ENCODE measurements at places on chromosomes 11 and 22.

DNA sequence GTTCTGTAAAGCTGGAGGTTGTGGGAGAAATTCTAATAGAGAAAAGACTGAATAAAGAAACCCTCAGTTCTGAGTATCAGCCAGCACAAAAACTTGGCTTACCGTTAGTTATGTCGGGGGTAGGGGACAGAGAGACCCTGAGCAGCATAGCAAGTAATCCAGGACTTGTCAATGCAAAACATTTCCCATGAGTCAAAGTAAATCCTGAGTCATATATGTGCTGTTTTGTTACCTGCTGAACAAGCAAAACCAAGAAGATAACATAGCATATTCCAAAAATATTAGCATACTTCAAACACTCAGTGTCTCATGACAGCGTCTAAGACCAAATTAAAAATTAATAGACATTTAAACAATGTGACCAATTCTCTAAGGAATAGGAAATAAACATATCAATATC, 75.1 kb upstream of the LUZP2 start:
- no peak for DNase-seq

DNA sequence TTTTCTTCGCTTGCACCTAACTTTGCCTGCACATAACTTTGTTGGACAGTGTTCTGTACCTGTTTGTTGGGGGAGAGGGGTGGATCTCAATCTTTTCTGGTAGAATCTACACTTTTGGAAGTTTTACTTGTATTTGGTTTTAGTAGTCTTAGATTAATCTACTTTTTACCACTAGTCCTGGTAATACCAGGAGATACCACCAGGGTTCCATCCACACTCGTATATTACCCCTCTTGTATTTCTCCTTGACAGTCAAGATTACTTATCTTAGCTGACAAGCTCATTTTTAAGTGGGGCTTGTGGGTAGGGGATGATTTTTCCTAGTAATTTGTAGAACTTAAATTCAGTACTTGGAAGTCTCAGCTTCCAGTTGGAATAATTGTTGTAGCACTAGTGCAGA, 37.3 kb upstream of the TECTA start:
- no peak for DNase-seq

DNA sequence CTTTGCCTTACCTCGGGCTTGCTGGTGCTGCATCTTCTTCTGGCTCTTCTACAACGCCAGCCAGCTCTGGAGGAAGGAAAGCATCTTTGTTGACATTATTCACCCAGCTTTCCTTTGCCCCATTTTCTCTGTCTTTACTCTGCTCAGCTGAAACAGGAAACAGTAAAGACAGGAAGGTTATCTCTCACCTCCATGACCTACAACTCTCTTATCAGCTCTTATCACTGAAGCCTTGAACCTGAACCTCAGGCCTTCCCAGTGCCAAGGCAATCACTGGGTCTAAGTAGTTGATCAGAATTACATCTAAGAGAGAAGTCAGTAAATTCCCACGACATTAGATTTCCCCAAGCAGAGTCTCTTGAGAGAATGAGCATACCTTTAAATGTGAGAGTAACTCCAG, 59.6 kb upstream of the CCDC89 start:
- no peak for DNase-seq

DNA sequence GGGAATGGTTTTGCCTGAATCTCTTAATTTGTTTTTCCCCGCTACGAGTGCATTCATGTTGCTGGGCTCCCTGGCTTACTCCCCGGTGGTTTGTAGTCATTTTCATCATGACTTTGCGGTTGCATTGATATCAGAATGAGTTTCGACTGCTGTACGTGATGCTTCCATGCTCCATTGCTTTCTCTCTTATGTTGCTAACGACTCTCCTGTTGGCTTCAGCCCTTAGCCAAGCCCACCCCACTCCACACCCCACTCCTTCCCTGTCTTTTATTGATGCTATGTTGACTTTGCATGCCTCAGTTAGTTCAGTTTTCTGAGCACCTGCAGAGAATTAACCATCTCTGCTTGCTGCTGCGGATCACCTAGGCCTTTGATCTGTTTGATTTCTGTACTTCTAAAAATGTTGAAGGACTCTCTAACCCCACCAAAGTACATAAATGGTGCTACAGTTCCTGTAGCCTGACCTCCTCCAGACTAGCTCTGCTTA, 65.3 kb downstream of the ARFGAP2 start:
- peak; percentile 100 for DNase-seq

- no peak for DNase-seq
These were observed 7.7 kb upstream of the F2 start for GRCh38 chr11:46711303-46711702.

- DNase-seq = no peak
These were observed 9.8 kb downstream of the YAP1 start for GRCh38 chr11:102119997-102120396.

GRCh38 chr11:126514061-126514693, 158.7 kb downstream of the ST3GAL4 start:
- no peak for DNase-seq

DNA sequence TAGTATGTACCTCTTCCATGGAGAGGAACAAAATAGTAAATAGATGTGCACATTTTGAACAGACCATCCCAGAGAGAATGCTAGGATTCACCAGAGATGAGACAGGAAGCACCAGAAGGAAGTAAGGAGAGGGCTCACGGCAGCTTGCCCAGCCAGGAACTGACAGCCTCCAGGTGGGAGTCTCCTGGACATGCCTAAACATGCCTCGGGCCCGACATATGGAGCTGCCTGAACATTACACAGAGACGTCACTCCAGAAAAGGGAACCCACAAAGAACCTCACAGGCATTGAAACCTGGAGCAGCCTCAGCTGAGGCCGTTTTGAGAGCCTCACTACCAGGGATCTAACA, 67.4 kb downstream of the BRD1 start:
- DNase-seq = no peak

- DNase-seq = peak; percentile 86
These were observed 17.1 kb upstream of the RBM4B start for GRCh38 chr11:66694732-66695207.

GRCh38 chr22:45478108-45478771, 24.4 kb upstream of the FBLN1 start:
- no peak for DNase-seq

DNA sequence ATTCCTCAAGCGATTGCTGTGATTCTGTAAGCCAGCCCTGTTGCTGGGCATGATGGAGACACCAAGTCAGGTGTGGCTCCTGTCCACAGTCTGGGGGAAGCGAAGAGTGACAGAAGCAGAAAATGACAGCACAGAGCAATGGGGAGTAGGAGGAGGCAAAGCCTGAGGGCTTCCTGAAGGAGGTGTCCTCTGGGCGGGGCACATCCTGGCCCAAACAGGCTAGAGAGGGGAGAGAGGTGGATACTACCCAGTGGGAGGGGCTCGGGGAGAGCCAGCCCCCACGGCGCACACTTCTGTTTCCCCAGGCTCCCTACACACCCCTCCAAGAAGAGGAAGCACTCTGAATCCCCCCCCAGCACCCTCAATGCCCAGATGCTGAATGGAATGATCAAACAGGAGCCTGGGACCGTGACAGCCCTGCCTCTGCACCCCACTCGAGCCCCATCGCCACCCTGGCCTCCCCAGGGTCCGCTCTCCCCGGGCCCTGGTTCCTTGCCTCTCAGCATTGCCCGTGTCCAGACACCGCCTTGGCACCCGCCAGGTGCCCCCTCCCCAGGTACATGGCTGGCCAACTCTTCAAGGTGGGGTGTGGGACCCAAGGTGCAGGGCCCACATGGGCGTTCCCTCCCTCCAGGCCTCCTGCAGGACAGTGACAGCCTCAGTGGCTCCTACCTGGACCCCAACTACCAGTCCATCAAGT, 18.9 kb downstream of the MYRF start:
- no peak for DNase-seq

- DNase-seq = peak; percentile 53
These were observed 23.0 kb downstream of the LMO2 start for GRCh38 chr11:33868647-33869461.

DNA sequence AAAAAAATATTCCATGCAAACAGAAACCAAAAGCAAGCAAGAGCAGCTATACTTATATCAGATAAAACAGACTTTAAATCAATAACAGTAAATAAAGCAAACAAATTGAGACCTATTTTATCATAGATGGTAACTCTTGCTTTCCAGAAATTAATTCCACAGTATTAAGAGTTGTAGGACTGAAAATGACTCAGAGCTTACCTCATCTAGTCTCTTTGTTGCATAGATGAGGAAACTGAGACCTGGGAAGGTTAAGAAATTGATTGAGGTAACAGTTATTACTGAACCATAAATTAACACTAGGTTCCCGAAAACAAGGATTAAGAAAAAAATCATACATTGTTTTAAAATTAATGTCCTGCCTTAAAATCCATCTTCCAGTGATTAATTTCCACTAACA, 123.8 kb downstream of the PLEKHA7 start:
- no peak for DNase-seq
